Activated T-helper 1 cell treated with anti-CD3 and anti-CD28 coated beads, Interleukin-12 subunit alpha, Interleukin-12 subunit beta, Interleukin-2, Interleukin-4 antibody, amounts not matched to agents 30 ng/mL and 10 ng/mL and 1 ng/mL, durations not matched to agents 14 hours and 24 hours and 36 hours (primary cell): ENCODE measurements at places on chromosomes 7 and 10. TPM values are rescaled to one million over a fixed set of nuclear protein-coding genes. Genes with fewer than 3 reads are reported as not detected.

Gene LIPM
- not detected in 2 replicates for total RNA-seq

Gene NPSR1
- not detected in 2 replicates for total RNA-seq

Gene GPR15LG
- not detected in 2 replicates for total RNA-seq

Gene LRRC18
- not detected in 2 replicates for total RNA-seq

Gene BZW2
- total RNA-seq, result 94.3 and 101 TPM in 2 replicates

Gene RHBDD2
- total RNA-seq, result 59.9 and 63.9 TPM in 2 replicates

Gene DPYSL4
- total RNA-seq, result 24.1 and 24.7 TPM in 2 replicates

Gene ZNF488
- not detected in 2 replicates for total RNA-seq

Gene ZFAND4
- total RNA-seq, result 11.1 and 11.5 TPM in 2 replicates

Gene ATG9B
- 4.7 and 6.3 TPM in 2 replicates for total RNA-seq

DNA sequence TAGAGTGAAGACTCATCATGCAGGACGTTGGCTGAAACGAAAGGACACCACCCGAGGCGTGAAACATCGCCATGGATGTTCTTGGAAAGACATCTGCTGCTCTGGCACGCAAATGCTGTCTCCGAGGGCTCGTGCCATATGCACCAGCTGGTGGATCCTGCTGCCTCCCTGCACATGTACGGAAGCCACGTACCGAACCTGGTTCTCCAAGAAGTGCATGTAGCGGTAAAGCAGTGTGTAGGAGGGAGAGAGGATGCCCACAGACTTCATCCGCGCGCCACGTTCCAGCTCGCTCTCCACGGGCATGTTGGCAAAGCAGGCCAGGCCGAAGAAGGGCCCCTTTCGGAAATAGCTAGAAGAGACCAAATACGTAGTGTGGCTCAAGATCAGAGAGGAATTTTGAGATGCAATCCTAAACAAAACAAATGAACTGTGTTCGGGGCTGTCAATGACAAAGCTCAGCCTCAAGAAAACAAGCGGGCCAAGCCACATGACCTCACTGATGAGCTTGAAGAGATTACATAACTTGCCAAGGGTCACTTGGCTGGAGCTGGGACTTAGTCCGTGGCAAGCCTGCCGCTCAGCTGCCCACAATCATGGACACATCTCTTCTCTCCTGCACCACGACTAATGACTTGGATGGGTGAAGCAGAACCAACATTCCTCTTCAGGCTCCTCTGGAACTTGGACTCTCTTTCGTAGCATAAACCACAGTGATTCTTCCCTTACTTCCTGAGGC lies 16.5 kb downstream of the DENND11 start:
- no peak for DNase-seq

DNA sequence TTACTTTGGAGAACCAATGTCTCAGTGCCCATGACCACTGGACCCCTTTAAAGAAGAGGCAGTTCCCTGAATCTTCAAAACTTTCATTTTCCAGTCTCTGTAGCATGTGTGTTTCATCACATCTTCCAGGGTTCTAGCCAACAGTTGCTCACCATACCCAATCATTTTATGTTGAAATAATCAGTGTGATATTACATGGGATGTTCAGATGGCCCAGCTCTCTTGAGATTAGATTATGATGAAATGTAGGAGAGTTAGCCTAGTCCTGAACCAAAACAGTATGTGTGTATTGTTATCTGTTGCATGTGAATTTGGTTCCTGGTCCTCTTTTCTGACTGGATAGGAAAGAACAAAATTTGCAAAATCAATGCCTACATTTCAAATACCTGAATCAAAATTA lies 144.5 kb downstream of the ANKRD7 start:
- DNase-seq, result no peak

DNA sequence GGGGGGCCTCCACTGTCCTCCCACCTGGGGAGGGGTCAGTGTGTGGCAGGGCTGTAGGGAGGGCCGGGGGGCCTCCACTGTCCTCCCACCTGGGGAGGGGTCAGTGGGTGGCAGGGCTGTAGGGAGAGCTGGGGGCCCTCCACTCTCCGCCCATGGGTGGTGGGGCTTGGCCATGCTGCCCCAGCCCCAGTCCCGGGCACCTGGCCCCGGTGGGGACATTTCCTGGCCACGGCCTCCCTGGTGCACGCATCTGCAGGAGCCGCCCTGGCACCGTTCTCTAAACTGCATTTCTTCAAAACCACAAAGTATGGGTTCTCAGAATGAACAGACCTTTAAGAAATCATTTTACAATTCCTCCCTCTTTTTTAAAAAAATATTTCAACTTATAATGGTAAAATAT lies 89.3 kb upstream of the PDGFA start:
- DNase-seq, result no peak

- no peak for DNase-seq
These were observed 36.3 kb downstream of the SMNDC1 start for GRCh38 chr10:110268442-110268841.

GRCh38 chr7:111527545-111527944 lies 34.7 kb downstream of the IMMP2L start:
- no peak for DNase-seq

GRCh38 chr7:144784943-144785342 lies 50.9 kb downstream of the TPK1 start:
- no peak for DNase-seq

GRCh38 chr10:33559105-33559504 lies 224.6 kb upstream of the NRP1 start:
- no peak for DNase-seq

DNA sequence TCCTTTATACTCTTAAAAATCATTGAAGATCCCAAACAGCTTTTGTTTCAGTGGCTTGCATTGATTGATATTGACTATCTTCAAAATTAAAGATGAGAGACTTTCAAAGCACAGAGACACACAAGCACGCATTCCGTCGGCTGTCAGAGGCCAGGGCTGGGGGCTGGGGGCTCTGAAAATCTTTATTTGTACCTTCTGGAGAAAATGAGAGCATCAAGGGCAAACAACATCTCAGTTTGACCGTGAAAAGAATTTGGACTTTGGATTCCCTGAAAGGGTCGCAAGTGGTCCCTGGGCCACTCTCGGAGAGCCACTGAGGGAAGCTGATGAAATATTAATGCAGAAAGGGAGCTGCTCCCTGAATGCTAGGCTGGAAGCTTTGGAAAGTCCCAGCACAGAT lies 96.4 kb downstream of the CHST15 start:
- DNase-seq, result no peak

GRCh38 chr10:69451784-69452251 lies 553 bp downstream of the TSPAN15 start:
- DNase-seq, result no peak

DNA sequence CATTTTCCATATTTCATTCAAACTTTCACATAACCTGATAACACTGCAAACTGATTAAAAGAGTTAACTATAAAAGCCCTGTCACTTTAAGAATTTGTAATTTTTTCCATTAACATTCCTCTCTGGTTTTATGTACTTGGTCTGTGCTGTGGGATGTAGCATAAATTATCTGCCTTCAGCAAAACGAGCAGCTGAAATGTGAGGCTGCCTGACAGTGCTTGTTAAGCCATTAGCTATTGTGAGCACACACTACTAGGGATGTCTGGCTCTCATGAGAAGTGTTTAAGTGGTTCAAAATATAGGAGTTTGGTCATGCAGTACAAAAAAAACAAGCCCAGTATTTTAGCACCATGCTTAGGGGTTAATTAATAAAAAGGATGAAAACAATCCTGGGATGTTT lies 63.0 kb downstream of the HOXA1 start:
- no peak for DNase-seq

DNA sequence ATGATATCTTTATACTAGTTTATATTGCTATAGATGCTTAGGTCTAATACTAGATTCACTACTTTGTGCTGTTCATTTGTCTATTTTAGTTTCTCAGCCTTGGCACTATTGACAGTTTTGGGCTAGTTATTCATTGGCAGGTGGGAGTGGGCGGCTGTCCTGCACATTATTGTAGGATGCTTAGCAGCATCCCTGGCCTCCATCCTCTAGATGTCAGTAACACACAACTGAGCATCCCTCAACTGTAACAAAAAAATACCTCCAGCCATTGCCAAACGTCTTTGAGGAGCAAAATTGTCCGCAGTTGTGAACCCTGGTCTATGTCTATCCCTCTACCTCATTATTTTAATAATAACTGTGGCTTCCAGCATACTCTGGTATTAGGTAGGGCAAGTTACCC lies 34.4 kb upstream of the PNLIP start:
- DNase-seq, result no peak

- no peak for DNase-seq
These were observed 6.3 kb downstream of the MTPN start for GRCh38 chr7:135970682-135971365.

DNA sequence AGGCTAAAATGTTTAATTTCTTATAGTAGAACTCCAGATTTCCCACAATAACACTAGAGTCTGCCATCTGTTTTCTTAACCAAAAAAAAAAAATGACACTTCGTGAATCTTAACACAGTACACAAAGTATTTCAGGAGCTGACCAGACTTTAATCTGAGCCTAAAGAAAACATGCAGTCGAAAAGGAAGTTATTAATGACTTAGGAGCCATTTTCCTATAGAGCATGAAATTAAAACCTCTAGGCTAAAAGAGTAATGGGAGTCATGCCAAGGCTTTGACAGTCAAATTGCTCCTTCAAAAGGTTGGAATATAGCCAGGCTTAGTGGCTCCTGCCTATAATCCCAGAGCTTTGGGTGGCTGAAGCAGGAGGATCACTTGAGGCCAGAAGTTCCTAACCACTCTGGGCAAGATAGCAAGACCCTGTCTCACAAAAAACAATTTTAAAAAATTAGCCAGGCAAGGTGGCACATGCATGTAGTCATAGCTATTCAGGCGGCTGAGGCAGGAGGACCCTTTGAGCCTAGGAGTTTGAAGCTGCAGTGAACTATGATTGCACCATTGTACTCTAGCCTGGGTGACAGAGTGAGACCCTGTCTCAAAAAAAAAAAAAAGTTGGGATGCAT lies 13.6 kb downstream of the MICU1 start:
- no peak for DNase-seq

- DNase-seq, result no peak
These were observed 21.5 kb downstream of the LRRN3 start for GRCh38 chr7:111112439-111112838.

DNA sequence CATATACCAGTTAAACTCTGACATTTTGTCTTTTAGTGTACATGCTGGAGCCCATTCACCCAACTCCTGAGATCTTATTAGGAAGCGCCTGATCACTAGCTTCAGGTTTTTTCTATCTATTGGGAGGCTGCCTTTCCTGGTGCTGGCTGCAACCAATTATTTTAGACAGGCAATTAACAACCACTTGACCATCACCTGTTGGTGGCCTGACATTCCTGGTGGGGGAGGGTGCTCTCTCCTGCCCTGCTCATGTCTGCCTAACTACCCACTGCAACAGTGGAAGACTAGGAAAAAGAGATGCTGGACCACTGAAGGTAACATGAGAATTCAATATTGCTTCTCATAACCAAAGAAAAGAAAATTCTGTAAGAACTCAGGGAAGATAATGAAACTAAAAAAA lies 190.3 kb upstream of the GRM3 start:
- no peak for DNase-seq

DNA sequence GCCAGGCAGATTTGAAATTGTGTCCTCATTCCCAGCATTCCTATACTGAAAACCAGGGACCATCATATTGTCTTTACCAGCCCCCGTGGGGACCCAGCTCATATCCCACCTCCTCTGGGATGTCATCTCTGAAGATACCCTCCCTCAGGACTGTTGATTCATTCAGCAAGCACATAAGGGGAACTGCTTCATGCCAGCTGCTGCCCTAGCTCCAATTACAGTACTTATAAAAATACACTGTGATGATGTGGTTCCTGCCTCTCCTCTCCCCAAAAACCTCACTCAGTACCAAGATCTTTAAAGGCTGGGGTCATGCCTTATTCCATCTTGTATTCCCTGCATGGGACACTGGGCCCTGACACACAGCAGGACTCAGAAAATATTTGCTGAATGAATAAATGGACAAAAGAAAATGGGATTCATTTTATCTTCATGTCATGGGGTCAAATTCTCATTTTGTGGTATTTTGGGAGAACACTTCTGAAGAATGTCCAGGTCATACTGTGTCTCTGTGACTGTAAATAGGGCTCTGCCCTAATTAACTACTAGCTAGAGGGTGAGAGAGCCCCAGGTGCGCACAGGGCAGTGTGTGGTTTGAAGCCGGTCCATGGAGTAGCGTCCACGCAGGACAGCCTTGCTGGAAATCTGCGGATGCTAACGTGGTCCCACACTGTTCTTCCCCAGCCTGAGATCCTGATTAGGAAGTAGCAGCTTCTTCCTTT lies 29.0 kb upstream of the DAGLB start:
- DNase-seq, result no peak

GRCh38 chr7:109259151-109259550 lies 689.5 kb downstream of the DNAJB9 start:
- no peak for DNase-seq

GRCh38 chr10:50367732-50368131 lies 116.4 kb upstream of the ASAH2 start:
- DNase-seq, result no peak

- no peak for DNase-seq
These were observed 171.5 kb downstream of the AKR1D1 start for GRCh38 chr7:138247568-138248333.

DNA sequence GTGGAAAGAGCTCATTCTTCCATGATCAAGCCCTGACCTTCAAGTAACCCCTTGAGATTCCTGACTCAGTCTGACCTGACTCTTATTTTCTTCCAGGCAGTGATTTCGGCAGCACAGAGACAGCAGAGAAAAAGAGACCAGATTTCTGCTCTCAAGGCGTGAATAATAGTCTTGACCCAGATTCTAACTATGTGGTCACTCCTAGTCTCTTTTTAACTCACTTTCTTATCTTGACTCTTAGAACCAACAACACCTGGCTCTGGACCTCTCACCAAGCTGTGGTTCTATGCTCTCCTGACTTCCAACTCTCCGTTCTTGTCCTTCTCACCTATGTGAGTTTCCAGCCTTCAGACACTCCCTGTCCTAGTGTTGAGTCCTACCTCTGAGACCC lies 36.9 kb upstream of the KDM7A start:
- DNase-seq, result no peak

GRCh38 chr7:44698046-44698580 lies 50.5 kb upstream of the ZMIZ2 start:
- no peak for DNase-seq

GRCh38 chr7:48126037-48126436 lies 37.0 kb downstream of the UPP1 start:
- no peak for DNase-seq

- DNase-seq, result no peak
These were observed 63.4 kb downstream of the DIP2C start for GRCh38 chr10:625751-626711.

- DNase-seq, result no peak
These were observed 154.7 kb upstream of the AOAH start for GRCh38 chr7:36879021-36879420.

- DNase-seq, result no peak
These were observed 58.1 kb downstream of the PRTFDC1 start for GRCh38 chr10:24894309-24894708.

GRCh38 chr7:40833191-40833887 lies 698.5 kb downstream of the SUGCT start:
- DNase-seq, result no peak

DNA sequence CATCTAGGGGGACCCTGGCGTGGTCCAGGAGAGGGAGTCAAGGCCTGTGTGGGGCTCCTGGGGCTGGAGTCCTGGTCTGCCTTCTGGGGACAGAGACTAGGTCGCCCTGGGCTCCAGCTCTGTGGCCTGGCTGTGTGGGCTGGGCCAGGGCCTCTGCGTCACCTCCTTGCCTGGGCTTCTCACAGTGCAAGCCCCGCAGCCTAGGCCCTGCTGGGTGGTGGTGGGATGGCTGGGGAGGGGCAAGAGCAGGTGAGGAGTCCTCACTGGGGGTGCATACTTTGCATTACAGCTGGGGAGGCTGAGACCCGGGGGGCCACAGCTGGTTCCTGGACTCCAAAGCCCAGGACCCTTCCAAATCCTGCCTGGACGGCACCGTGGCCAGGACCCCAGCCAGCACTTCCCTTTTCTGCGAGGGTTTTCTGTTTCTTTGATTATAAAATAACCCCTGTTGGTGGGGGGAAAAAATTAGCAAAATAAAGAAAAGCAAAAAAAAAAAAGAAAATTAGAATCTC lies 23.5 kb downstream of the PWWP2B start:
- no peak for DNase-seq
